ENCODE measurements at places on chromosomes 13 and 19.
A peak's percentile ranks its signal among the peaks of the same experiment; 100 is the strongest.

GRCh38 chr13:33032037-33032625 lies 15.9 kb downstream of the KL start:
- DNase-seq: no peak

DNA sequence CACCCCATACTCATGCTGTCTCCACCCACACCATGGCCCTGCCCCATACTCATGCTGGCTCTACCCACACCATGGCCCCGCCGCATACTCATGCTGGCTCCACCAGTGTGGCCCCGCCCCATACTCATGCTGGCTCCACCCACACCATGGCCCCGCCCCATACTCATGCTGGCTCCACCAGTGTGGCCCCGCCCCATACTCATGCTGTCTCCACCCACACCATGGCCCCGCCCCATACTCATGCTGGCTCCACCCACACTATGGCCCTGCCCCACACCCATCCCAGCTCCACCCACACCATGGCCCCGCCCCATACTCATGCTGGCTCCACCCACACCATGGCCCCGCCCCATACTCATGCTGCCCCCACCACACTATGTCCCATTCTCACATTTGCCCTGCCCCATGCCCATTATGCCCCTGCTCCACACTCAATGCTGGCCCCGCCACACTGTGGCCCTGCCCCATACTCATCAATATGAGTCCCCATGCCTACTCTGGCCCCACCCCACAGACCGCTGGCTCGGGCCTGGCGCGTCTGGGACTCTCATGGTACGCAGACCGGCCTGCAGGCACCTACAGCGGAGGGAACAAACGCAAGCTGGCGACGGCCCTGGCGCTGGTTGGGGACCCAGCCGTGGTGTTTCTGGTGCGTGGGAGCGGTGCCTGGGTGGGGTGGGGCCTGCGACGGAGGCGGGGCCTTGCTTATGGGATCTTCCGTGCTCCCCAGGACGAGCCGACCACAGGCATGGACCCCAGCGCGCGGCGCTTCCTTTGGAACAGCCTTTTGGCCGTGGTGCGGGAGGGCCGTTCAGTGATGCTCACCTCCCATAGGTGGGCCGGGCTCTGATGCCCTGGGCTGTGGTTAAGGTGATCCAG lies 3.7 kb upstream of the ARHGAP45 start:
- peak; percentile 35 for DNase-seq

- DNase-seq: no peak
Observed at GRCh38 chr19:34345947-34346351, 19.0 kb upstream of the GPI start.

GRCh38 chr13:79448413-79448812 lies 32.5 kb upstream of the NDFIP2 start:
- DNase-seq: no peak

GRCh38 chr19:55927991-55928390 lies 4.1 kb downstream of the NLRP13 start:
- no peak for DNase-seq

DNA sequence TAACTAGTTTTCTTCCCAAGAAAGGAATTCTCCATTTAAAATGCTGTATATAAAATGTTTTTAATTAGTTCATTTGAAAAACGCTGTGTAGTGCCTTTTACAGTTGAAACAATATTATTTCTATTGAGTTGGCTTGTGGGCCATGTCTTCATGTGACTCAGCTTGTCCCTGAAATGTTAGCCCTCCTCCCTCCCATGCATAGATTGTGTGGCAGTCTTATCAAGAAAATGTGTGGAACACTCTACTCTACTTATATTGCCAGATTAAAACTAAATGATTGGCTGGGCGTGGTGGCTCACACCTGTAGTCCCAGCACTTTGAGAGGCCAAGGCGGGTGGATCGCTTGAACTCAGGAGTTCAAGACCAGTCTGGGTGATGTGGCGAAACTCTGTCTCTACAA lies 33.4 kb downstream of the TFDP1 start:
- no peak for DNase-seq

- DNase-seq: no peak
Observed at GRCh38 chr13:110945928-110946570, 31.2 kb upstream of the ANKRD10 start.

DNA sequence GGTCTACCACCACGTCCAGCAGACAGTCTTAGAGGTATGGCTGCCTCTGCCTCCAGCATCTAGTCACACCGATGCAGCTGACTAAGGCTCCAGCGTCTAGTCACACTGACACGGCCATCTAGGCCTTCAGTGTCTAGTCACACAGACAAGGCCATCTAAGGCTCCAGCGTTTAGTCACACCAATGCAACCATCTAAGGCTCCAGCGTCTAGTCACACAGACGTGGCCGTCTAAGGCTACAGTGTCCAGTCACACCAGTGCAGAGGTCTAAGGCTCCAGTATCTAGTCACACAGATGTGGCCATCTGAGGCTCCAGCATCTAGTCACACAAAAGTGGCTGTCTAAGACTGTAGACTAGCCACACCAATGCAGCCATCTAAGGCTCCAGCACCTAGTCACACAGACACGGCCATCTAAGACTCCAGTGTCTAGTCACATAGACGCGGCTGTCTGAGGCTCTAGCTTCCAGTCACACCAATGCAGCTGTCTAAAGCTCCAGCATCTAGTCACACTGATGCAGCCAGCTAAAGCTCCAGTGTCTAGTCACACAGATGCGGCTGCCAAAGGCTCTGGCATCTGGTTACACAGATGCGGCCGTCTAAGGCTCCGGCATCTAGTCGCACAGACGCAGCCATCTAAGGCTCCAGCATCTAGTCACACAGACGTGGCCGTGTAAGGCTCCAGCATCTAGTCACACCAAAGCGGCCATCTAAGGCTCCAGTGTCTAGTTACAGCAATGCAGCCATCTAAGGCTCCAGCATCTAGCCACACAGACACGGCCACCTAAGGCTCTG lies 55.1 kb downstream of the KLF2 start:
- no peak for DNase-seq

GRCh38 chr13:98207416-98207815 lies 30.3 kb upstream of the RNF113B start:
- DNase-seq: no peak

DNA sequence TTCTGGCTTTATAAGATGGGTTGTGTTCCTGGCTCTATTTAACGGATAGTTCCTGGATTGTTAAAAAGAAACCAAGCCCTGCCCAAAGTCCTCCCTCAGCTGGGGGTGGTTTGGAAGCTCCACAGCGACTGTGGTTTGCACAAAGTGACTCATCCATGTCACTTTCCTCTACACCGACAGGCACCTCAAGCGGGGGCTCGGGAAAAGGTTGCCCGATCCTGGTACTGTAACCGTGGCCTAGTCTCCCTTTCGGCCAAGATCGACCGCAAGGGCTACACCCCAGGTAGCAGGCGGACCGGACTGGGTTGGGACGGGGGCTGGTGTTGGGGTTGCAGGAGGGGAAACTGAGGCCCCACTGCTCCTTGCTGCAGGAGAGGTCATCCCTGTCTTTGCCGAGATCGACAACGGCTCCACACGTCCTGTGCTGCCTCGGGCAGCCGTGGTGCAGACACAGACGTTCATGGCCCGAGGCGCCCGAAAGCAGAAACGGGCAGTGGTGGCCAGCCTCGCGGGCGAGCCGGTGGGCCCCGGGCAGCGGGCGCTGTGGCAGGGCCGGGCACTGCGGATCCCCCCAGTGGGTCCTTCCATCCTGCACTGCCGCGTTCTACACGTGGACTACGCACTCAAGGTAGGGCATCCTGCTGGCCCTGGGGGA lies 1.6 kb downstream of the ARRDC2 start:
- DNase-seq: no peak

- no peak for DNase-seq
Observed at GRCh38 chr19:17243830-17244617, 1.7 kb downstream of the NR2F6 start.

DNA sequence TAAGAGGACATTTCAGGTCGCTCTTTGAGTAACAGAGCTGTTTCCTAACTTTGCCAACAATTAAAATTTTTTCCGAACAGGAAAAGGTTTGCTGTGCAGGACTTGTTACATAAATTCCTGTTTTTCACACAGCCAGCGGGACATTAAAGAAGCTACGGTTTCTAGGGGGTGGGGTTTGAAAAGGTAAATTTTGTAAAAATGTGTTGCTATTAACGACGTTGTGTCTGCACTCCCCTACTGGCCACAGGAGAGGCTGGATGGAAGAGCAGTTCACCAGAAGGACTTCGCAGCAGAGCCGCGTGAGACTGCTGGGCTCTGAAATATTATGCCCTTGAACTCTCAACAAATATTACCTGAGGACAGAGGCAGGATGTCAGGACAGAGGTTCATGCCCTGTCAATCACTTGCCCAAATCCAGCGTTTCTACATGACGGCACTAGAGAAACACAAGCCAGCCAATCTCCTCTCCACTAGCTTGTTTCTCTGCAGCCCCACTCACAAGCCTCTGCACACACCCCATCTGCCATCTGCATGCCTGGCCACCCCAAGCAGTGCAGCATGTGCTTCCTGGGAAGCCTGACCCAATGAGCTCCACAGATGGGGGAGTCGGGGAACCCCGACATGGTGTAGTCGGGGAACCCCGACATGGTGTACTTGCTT lies 102.0 kb downstream of the FOXO1 start:
- DNase-seq: no peak

GRCh38 chr13:91162180-91162579 lies 185.3 kb upstream of the MIR17HG start:
- no peak for DNase-seq

- no peak for DNase-seq
Observed at GRCh38 chr19:7997809-7998480, 7.5 kb downstream of the ELAVL1 start.

Measured in T-helper 2 cell (primary cell).